CD4-positive, alpha-beta T cell treated with Interleukin-6 at 100 ng/mL for 8 hours (primary cell): ENCODE measurements at places on chromosomes 2 and 18.

DNA sequence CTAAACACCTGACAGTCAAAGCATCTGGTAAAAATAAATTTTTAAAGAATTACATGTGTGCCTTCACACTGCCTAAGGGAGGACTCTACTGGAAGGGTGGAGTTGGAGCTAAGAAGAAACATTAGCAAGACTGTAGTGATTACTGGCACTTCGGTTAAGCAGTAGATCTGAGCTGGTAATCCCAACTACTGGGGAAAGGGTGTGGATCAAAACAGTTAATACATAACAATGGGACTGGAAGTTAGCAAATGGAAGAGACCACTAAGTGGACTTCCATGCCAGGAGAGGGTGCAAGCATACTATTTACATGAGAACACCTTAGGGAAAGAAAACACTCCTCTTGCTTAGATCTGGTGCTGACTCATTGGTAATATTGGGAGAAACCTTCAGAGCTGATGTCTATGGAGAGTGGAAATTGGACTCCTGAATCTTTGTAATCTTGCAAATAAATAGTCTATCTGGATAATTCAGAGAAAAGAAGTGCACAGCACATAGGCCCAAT is 519.6 kb upstream of the LINC00305 start:
- no peak for DNase-seq

GRCh38 chr2:223053484-223054192 is 1.6 kb downstream of the KCNE4 start:
- no peak for DNase-seq

GRCh38 chr2:210454336-210454735 is 22.2 kb downstream of the LANCL1 start:
- DNase-seq: no peak

GRCh38 chr2:63555931-63556330 is 32.3 kb downstream of the WDPCP start:
- DNase-seq: no peak

- no peak for DNase-seq
Observed at GRCh38 chr2:20356042-20356441, 5.4 kb upstream of the PUM2 start.

DNA sequence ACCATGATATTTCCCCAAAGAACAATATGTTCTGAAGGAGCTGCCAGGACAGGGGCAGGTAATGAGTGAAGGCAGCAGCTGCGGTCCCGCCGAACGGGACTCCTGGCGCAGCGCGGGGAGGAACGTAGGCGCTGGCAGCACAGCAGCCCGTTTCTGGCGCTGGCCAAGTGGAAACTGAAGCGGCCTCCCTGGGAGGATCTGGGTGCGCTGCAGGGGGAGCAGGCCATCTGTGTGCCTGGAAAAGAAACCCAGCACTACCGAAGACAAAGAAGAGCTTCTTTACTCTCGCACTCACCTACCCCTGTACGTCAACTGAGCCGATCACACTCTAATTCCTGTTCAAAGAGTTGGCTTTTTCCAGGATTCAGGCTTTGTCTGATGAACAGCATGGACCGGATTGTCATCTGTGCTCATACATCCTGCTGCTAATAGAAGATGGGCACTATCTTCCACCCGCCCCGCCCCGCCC is 11.8 kb downstream of the G6PC2 start:
- DNase-seq: no peak

DNA sequence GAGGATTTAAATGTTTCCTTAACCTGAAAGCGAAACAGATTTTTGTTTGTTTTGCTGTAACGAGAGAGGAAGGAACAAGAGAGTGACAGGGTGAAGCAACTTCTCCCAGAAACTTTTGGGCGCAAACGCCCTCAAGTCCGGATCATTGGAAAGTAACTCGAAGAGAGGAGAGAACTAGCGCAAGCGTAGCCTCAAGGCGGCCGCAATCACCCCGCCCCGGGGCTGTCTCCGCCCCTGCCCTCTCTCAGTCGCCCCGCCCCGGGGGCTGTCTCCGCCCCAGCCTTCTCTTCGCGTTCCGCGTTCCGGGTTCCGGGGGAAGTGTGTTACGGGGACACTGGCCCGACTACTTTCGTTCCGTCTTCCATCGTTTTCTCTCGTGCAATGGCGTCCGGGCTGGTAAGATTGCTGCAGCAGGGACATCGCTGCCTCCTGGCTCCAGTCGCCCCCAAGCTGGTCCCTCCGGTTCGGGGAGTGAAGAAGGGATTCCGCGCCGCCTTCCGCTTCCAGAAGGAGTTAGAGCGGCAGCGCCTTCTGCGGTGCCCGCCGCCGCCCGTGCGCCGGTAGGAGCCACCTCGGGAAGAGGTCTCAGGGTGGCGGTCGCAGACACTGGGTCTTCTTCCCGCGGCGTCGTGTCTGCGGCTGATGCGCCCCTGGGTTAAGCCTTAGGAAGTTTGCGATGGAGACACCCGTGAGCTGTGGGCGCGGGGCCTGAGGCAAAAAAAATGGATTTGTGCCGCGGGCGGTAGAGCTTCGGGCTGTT is at the start of gene MRPL44:
Gene MRPL44 (plus strand): TSS at position 372 of the 760 bp plus-strand sequence. CDS start 10 bp downstream, at position 382.
- peak; percentile 93 for DNase-seq

DNA sequence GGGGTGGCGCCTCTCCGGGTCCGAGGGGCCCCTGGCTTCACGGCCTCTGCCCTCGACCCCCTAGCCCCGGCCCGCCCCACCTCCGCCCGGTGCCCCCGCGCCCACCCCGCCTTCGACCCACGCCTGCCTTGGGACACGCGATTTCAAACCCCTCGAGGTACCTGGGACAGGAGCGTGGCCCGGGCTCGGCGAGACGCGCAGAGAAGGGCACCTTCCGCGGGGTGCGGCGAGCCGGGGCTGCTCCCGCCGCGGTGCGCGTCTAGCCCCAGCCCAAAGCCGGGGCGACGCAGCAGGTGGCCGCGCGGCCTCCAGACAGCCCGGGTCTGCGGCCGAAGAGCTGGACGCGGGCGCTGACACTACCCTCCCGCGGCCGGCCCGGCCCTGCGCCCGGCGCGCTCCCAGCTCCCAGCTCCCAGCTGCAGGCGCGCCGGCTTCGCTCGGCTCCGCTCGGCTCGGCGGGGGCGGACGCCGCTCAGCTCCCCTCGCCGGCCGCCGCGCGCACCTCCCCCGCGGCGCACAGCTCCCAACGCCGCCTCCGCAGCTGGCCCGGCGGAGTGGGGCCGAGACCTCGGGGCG is at the start of gene CRACDL:
Gene CRACDL (minus strand): TSS at position 449 of the 576 bp plus-strand sequence. CDS start 89,425 bp downstream, outside the sequence.
- no peak for DNase-seq
